Hepatocyte (in vitro differentiated cells): ENCODE measurements at places on chromosomes 1 and 21. TPM values are rescaled to one million over a fixed set of nuclear protein-coding genes. Genes with fewer than 3 reads are reported as not detected.

DNA sequence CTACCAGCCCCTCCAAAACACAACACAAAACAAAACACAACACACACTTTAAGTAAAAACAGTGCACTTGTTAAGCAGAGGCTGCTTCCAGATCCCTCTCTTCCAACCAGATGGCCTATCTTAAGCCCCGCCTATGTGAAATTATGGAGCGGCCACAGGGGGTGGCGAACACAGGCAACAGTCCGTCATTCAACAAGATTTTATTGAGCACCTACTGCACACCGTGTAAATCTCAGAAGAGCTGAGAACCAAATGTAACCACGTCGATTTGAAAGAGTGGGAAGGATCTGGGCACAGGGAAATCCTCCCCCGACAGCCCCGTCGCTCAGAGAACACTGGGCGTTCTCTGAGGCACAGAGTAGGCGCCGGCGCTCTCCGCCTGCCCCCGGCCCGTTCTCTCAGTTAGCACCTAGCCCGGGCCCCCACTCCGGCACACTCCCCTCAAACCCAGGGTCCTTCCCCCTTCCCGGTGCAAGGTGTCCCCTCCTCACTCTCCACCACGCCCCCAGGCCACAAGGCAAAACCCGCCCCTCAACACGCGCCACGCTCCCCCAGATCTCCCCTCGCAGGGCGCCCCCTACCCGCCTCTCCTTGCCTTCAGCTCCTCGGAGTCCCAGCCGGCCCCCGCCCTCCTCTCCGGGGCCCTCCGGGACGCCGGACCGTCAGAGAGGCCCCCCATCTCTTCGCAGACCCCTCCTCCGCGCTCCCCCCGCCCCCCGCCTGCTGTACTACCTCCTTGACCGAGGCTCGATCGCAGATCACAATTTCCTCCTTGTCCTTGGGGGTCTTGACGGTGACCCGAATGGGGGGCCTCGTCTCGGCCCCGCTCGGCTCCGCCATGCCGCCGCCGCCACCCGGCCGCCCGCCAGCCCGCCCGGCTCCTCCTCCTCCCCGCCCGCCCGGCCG, 483 bp downstream of the UBQLN4 start:
- H3K27ac ChIP-seq: peak overlapping the region; percentile 97
- H3K27me3 ChIP-seq: no peaks in the 10 kb centered on the region
- no peaks in the 10 kb centered on the region for H3K4me1 ChIP-seq
- DNase-seq: peak; percentile 90

DNA sequence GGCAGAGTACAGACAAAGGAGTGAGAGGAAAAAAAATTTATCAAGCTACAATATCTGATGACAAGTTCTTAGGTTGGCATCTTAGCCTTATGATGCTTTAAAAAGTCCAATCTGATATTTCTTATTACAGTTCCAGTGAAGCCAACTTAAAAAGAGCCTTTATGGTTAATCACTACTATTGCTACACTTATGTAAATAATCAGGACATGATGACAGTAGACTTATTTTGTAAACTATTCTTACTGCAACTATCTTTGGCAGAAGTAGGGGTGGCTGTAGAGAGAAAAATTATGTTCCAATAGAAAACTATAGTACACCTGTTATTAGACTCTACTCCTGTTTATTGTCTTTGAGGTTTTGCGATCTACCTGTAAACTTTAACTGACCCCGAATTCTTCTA, 25.8 kb upstream of the NUF2 start:
- no peak overlapping the region for H3K4me3 ChIP-seq
- no peak for DNase-seq
- no peaks in the 10 kb centered on the region for H3K4me1 ChIP-seq
- no peak overlapping the region for H3K27ac ChIP-seq
- H3K27me3 ChIP-seq: no peaks in the 10 kb centered on the region

DNA sequence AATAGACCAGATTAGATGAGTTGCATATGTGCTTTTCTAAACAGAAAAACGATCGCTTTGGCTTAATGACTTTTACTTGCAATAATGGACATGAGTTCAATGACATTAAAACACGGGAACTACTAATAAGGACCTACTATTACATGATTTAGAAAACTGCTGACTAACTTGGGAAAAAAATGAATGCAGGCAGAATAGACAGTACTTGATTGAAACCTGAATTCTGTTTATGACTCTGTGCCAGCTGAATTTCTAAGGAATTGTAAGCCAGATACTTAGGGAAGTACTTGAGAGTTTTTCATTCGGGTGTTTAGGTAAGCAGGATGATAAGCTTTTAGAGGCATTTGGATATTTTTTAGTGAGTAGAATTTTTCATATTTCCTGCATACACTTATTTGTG, 12.0 kb downstream of the ADGRL2 start:
- no peak overlapping the region for H3K4me3 ChIP-seq
- no peak for DNase-seq
- H3K27ac ChIP-seq: no peak overlapping the region
- peaks cover 10% of the 10 kb centered on the region for H3K4me1 ChIP-seq

Gene UBQLN4
- 35.3 and 37.8 TPM in 2 replicates for total RNA-seq
